ENCODE measurements at places on chromosomes 13 and 19. TPM values are rescaled to one million over a fixed set of nuclear protein-coding genes. Genes with fewer than 3 reads are reported as not detected.

Gene LILRB3
- 0.17 TPM for total RNA-seq

Gene ZNF805
- total RNA-seq, result 2.0 TPM

Gene METTL21C
- total RNA-seq, result not detected

Gene NXNL1
- total RNA-seq, result not detected

Gene CEACAM16
- total RNA-seq, result 0.08 TPM

Gene FAM124A
- total RNA-seq, result 2.1 TPM

Gene SIGLECL1
- total RNA-seq, result not detected

Gene F7
- 0.07 TPM for total RNA-seq

Gene SPACA6
- total RNA-seq, result 14.7 TPM

Gene ZNF99
- total RNA-seq, result not detected

Gene EDDM13
- total RNA-seq, result not detected

Gene SIGLEC8
- not detected for total RNA-seq

Gene IRF2BP1
- 32.0 TPM for total RNA-seq

Gene C3
- 51.0 TPM for total RNA-seq

Gene TRPM4
- 8.2 TPM for total RNA-seq

Gene NLRP4
- not detected for total RNA-seq

Gene CEACAM1
- 1.7 TPM for total RNA-seq

Gene ZNF792
- 1.4 TPM for total RNA-seq

Gene SLITRK1
- total RNA-seq, result not detected

Gene CERS1
- total RNA-seq, result 5.6 TPM

Gene GRIN2D
- total RNA-seq, result 8.9 TPM

Gene RAB3A
- total RNA-seq, result 0.67 TPM

Gene CGB8
- 2.5 TPM for total RNA-seq

Gene IFNL1
- total RNA-seq, result 0.10 TPM

Gene F10
- total RNA-seq, result 0.31 TPM

Gene CD33
- not detected for total RNA-seq

Gene PCP2
- 0.26 TPM for total RNA-seq

Gene COL4A1
- total RNA-seq, result 110 TPM

Gene KCNN4
- 55.5 TPM for total RNA-seq

Gene PGLYRP1
- total RNA-seq, result not detected

Gene CGB5
- 0.23 TPM for total RNA-seq

Gene ZNF441
- 0.02 TPM for total RNA-seq

Gene LENG1
- 8.2 TPM for total RNA-seq

Gene ICAM5
- total RNA-seq, result 0.55 TPM

Gene CCDC8
- not detected for total RNA-seq

Gene UBE2L5
- total RNA-seq, result not detected

Gene SIGLEC5
- not detected for total RNA-seq

Gene LYPD5
- total RNA-seq, result 0.39 TPM

Gene C2CD4C
- total RNA-seq, result 0.22 TPM

Gene OR1I1
- total RNA-seq, result not detected

Gene FXYD7
- total RNA-seq, result 0.17 TPM

Gene TMEM255B
- total RNA-seq, result 0.93 TPM

Gene SELENOV
- not detected for total RNA-seq

Gene FARP1
- total RNA-seq, result 15.1 TPM

Gene TMEM190
- total RNA-seq, result 1.1 TPM

Gene ZNF229
- total RNA-seq, result 2.5 TPM

Gene ERFL
- 0.30 TPM for total RNA-seq
